ENCODE measurements at places on chromosomes 7 and 10.

GRCh38 chr10:115045499-115045898 is 47.7 kb upstream of the ATRNL1 start:
- no peak for DNase-seq

DNA sequence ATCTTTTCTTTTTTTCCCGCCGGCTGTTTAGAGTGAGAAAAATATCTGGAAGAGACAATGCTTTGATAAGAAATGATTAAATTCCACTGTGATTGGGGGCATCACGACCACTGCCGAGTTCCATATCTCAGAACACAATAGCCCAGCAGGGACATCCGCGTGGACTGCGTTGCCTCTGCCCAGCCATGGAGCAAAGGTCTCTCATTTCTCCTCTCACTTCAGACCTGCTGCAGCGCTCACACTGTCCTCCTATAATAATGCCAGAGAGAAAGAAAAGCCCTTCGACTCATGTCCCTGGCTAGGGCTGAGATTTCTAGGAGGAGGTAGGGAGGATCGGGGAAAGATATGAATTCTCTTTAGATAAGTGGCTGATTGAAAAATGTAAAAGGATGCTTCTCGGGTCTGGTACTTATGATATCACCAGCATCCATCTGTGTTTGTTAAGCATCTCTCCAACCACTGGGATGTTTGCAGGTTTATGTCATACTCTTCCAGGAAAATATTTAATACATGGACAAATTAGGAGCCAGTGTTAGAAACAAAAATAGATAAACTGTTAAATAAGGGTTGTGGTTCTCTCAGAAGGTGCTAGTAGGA is 472.9 kb upstream of the AKR1E2 start:
- DNase-seq, result no peak

DNA sequence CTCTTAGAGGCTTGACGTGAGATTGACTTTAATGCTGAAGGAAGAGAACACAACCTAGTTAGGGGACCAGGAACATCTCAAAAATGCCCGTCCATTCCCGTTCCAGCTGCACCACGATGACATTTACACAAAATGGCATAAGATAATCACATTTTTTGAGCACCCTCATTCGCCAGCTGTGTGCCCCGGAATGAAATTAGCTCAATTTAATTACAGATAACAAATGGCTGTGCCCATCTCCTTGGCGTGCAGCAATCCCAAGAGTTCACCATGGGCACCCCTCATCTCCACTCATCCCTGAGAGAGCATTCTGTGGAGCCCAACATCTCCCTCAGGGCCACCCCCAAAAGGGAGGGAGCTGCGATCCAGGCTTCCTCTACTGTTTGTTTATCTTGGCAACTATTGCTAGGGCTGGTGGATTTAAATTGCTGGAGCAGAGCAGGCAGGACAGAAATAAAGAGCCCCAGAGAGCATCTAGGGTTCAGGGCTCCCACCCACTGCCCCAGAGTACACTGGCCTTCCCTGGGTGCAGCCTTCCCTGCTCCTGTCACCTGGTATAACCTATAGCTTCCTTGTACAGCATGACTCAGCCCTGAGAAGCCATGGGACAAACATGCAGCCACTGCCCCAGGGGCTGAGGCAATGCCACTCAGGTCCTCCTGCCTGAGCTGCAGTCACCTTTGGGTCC is 263.5 kb downstream of the ZEB1 start:
- DNase-seq, result no peak

- DNase-seq, result no peak
Measured at GRCh38 chr10:20004087-20004523, 187.9 kb downstream of the PLXDC2 start.

- DNase-seq, result no peak
Measured at GRCh38 chr7:45511721-45512597, 62.2 kb upstream of the ADCY1 start.

GRCh38 chr7:69109246-69109645 is 489.0 kb upstream of the AUTS2 start:
- no peak for DNase-seq

GRCh38 chr7:128162666-128163065 is 78.4 kb upstream of the LEP start:
- no peak for DNase-seq

DNA sequence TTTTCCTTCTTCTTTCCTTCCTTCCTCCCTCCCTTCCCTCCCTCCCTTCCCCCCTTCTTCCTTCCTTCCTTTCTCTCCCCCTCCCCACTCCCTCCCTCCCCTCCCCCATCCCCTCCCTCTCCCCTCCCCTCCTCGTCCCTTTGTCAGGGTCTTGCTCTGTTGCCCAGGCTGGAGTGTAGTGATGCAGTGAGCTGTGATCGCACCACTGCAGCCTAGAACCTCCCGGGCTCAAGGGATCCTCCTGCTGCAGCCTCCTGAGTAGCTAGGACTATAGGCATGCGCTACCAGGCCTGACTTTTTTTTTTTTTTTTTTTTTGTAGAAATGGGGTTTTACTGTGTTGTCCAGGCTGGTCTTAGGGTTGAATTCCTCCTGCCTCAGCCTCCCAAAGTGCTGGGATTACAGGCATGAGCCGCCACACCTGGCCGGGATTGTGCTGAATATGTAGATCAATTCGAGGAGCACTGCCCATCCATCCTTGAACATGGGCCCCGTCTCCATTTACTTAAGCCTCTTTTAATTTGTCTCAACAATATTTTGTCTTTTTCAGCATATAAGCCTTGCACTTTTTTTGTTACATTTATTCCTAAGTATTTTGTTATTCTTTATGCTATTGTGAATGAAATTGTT is 23.4 kb downstream of the GRIFIN start:
- no peak for DNase-seq

GRCh38 chr10:29324220-29324841 is 35.5 kb downstream of the LYZL1 start:
- DNase-seq, result no peak

GRCh38 chr10:132538790-132539421 is 1.3 kb downstream of the INPP5A start:
- DNase-seq, result no peak

DNA sequence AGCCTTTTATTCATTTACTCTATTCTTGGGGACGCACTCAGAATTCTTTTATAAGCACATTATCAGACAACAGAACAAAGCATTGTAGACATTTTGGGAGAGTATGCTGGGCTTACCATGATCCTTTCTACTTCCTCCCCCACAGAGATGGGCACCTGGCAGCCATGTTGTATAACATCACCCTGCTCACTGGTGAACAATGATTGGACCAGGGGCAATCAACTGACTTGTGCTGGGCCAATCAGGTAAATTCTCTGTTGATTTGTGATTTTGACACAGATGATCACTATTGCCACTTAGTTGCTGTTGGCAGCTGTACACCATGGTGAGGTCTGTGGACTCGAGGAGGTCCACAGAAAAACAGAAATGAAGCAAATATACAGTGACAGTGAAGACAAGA is 43.7 kb downstream of the WNT2 start:
- DNase-seq, result no peak

GRCh38 chr7:3949242-3949640 is 648.2 kb downstream of the SDK1 start:
- no peak for DNase-seq

- no peak for DNase-seq
Measured at GRCh38 chr7:90674625-90675024, 78.5 kb downstream of the CDK14 start.

- DNase-seq, result no peak
Measured at GRCh38 chr10:97926055-97926454, 76.4 kb downstream of the GOLGA7B start.

DNA sequence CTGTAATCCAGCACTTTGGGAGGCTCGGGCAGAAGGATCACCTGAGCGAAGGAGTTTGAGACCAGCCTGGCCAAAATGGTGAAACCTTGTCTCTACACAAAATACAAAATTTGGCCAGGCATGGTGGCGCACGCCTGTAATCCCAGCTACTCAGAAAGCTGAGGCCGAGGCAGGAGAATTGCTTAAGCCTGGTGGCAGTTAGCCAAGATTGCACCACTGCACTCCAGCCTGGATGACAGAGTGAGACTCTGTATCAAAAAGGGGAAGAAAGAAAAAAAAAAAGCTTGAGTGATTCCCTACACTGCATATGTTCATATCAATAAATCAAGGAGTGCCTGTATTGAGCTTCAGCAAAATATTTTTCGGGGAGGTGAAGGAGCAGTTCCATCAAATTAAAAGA is 45.8 kb upstream of the SRRM3 start:
- DNase-seq, result no peak

GRCh38 chr7:106219170-106219569 is 65.6 kb downstream of the NAMPT start:
- DNase-seq, result no peak

DNA sequence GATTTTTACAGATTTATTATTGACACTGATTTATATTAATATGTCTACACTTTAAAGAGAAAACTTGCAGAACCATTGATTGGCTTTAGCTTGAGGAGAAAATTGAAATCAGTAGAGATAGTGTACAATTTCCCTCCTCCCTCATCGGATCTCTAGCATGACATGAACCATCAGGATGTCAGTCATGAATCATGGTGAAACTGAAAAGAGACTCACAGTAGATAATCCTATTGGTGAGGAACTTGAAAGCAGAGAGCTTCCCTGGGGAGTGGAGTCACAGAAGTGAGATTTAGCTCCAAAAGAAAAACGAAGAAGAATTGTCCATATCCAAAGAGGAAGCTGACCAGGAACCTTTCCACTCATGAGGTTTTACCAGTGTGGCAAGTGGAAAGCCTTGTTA is 346.8 kb downstream of the ABCA13 start:
- DNase-seq, result no peak

GRCh38 chr10:29723726-29724125 is 89.0 kb upstream of the SVIL start:
- DNase-seq, result no peak

- DNase-seq, result no peak
Measured at GRCh38 chr10:96714031-96714590, 6.2 kb downstream of the PIK3AP1 start.

DNA sequence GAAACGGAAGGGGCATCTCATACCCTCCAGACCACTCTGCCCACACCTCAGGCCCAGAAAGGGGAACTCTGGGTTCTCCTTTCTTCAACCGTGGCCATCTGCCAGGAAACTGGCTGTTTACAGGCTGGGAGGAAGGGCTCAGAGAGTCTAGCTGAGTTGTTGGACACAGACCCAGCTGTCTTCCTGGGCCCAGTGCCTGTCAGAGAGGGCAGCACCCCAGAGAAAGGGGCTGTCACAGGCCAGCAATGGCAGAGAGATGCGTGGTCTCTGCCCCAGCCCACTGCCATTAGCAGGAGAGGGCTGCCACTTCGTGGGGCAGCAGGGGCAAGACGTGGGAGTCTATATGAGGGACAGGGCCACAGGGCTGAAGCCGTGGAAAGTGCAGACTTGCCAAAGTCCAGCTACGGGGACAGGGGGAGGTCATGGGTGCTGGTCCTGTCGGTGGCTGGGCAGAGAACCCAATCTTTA is 11.0 kb downstream of the GRID1 start:
- DNase-seq, result no peak

DNA sequence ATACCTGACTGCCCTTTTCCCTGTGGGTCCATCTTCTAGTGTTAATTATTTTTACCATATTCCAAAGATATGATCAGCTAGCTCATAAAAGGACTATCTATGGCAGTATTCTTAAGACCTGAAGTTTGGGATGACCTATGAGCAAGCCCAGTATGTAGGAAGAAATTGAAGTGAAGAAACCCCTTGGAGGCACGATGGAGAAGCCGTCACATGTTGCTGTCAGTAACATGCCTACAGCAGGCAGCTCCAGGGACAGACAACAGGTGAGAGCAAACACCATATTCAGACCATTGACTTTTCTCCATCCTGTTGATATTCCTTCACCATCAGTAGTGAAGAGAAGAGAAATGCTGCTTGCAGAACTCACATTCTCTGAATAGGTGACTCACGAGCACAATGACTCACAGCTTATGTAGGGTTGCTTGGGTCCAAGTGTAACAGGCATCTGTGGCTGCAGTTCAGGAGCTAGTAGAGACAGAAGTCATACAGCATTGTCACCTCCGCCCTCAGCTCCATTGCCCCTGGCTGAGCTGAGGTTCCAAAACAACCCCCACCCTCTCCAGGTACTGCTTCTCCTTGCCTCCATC is 8.4 kb upstream of the LYZL2 start:
- DNase-seq, result peak; percentile 74

GRCh38 chr7:138878856-138879255 is 80.9 kb upstream of the ATP6V0A4 start:
- no peak for DNase-seq

Data from SW 1271 (cell line).